ENCODE measurements at places on chromosomes 1 and 21.

- DNase-seq, result no peak
Measured at GRCh38 chr1:13950637-13951036, 250.6 kb downstream of the PRDM2 start.

- no peak for DNase-seq
Measured at GRCh38 chr1:116299248-116299647, 73.8 kb upstream of the ATP1A1 start.

DNA sequence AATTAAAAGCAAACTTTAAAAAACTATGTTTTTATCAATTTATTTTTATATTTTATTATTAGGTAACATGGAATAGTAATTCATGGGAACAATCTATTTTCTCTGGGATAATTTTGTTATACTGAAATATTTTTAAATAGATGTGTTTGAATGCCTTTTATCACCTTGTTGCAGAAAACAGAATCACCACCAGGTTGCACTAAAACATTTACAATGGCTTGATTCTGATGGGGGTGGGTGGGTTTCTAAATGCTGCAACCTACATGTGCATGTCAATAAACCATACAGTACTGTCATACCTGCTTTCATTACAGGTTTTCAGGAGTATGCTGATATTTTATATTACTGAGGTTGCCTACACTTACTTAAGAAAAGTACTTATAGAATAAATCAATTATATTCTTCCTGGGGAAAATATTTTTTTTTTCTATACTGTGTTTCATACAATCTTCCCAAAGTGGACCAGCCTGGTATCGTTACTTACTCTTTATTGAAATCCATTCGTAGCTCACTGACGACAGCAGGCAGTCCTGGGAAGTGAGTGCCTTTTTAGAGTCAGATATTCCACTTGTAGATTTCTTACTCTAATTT lies 132.8 kb downstream of the PTPRC start:
- no peak for DNase-seq

DNA sequence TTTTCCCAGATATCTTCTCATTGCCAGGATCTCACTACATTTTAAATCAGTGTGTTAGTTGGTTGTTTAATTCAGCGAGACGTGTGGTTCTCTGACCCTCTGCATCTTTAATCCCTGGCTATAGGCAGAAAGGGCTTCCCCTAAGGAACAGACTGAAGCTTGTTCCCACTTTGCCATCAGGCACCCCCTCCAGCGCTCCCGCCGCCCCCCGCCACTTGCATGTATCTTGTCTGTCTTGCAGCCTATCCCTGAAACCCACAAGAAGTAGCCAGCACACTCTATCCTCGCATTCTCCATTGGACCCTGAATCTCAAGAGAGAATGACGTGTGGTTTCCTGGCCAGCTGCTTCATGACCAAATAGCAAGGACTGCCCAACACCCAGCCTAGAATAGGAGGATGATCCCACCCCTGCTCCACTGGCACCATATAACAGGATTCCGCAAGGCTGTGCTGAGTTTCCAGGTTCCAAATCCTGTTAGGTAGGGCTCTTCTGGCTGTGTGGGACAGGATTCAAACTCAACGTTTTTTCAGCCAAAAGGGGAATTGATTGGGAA lies 7.8 kb downstream of the CLDN19 start:
- DNase-seq, result no peak

DNA sequence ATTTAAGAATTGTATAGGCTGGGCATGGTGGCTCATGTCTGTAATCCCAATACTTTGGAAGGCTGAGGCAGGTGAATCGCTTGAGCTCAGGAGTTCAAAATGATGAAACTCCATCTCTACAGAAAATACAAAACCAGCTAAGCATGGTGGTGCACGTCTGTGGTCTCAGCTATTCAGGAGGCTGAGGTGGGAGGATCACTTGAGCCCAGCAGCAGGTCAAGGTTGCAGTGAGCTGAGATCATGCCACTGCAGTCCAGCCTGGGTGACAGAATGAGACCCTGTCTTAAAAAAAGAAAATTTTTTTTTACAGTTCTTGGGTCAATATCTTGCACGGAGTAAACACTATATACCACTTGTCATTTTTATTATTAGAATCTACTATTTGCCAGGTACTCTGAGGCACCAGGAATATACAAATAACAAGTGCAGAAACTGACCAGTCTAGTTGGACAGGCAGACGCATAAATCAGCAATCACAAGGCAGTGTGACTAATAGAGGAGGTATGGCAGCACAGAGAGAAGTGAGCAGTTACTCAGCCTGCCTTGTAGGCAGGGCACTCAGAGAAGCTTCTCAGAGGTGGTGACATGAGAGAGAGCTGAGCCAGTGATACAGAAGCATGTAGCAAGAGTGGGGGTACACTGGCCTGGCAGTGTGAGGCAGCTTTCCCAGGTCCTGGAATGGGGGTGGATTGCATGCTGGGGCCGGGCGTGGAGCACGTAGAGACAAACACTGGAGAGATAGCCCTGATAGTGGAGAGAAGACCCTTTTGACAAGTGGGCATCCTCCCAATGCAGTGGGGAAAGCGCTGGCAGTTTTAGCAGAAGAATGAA lies 8.0 kb downstream of the PHLDA3 start:
- no peak for DNase-seq

GRCh38 chr21:40639616-40640194 lies 207.3 kb downstream of the DSCAM start:
- no peak for DNase-seq

GRCh38 chr1:165485716-165486115 lies 40.8 kb upstream of the RXRG start:
- DNase-seq, result no peak

- no peak for DNase-seq
Measured at GRCh38 chr1:58352476-58353092, 193.9 kb downstream of the OMA1 start.

DNA sequence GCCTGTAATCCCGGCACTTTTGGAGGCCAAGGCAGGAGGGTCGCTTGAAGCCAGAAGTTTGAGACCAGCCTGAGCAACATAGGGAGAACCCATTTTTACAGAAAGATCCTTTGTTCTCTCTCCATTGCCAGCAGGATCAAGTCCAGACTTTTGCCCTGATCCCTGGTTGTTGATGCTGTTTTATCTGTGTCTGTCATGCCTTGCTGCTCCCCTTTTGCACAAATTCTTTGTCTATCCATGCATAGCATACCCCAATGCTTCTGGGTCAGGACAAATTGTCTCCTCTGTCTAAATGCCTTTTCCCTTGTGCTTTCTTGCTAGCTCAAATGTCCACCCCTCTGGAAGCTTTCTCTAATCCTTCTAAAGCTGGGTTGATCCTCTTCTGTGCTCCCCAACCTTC lies 25.3 kb upstream of the FAAH start:
- no peak for DNase-seq

DNA sequence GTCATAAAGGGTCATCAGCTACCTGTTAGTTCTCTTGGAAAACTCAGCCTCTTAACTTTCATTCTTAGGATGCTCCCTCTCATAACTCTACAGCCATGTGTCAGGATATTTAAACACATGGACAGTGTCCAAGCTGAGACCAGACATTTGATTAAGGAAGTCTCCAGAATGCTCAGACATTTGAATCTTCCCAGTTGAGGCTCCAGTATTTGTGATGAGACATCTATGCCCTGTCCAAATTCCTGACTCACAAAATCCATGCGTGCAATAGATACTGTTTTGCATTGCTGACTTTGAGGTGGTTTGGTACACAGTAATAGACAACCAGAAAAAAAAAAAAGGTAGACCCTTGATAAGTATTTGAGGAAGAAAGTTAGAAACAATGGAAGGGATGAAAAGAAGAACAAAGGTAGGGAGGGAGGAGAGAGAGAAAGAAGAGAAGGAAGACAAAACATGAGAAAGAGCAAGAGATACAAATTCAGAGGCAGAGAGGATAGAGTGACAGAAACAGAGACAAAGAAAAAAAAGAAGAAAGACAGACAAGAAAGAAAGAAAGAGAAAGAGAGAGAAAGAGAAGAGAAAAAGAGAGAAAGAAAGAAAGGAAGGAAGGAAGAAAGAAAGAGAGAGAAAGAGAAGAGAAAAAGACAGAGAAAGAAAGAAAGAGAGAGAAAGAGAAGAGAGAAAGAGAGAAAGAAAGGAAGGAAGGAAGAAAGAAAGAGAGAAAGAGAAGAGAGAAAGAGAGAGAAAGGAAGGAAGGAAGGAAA lies 275.5 kb upstream of the PRMT6 start:
- no peak for DNase-seq

GRCh38 chr1:247298124-247298481 lies 33.6 kb downstream of the ZNF496 start:
- DNase-seq, result no peak

DNA sequence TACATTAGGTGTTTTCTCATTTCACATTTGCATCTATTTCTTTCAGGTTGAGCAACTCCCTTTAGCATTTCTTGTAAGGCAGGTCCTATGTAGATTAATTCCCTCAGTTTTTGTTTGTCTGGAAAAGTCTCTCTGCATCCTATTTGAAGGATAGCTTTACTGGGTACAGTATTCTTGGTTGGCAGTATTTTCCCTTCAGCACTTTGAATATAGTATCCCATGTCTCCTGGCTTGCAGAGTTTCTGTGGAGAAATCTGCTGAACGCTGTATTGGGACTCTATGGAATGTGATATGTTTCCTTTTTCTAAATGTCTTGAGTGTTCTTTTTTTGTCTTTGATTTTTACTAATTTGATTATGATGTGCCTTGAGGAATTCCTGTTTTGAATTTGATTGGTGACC lies 28.9 kb upstream of the FAM163A start:
- no peak for DNase-seq

DNA sequence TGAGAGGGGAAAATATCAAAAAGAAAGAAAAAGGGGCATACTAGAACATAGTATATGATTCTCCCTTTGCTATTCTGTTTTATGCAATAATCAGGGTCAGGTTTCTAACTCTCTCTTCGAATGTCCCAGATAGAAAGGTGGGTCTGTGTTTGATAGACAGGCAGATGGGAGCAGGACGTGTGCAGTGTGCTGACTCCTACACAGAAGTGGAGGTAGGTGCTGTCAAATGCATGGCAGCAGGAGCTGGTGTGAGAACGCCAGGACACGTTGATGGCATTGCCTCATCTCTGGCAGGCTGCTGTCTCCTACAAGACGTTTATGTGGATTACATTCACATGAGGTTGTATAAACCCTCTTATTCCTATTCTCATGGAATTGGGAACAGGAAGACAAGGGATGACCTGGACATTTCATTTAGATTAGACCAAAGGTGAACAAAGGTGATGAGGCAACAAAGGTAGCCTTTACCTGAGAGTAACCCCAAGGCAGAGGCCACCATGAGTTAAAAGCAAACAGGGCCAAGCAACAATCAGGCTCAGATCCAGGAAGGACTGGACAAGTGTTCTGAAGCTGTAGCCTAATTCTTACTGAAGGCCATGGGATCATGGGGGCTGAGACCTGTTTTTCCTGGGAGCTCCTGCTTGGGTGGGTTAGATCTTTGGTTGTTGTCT lies 37.8 kb downstream of the KCNK1 start:
- no peak for DNase-seq

- DNase-seq, result no peak
Measured at GRCh38 chr1:196007763-196008162, 600.5 kb downstream of the KCNT2 start.

- no peak for DNase-seq
Measured at GRCh38 chr1:7280347-7280960, 490.6 kb upstream of the VAMP3 start.

Data from GM12864 (cell line).